ENCODE measurements at places on chromosomes 3 and 15.

DNA sequence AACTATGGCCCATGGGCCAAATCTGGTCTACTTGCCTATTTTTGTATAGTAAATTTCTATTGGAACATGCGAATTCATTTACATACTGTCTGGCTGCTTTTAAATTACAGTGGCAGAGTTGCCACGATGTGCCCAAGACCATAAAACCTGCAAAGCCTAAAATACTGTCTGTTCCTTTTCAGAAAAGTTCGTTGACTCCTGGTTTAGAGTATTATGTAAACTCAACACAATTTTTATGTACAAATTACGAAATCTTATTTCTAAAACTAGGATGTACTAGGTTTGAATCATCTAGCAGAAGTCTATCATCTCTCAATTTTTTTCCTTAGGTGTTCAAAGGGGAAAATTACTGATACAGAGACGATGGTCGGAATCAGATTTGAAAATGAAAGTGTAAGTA, 26.9 kb downstream of the SENP2 start:
- no peak for DNase-seq

GRCh38 chr15:52255008-52255407, 40.6 kb downstream of the MYO5C start:
- no peak for DNase-seq

GRCh38 chr3:187746442-187747281, 1.4 kb upstream of the BCL6 start:
- DNase-seq, result no peak

- DNase-seq, result no peak
Measured at GRCh38 chr3:74582982-74583381, 31.5 kb downstream of the CNTN3 start.

- DNase-seq, result no peak
Measured at GRCh38 chr15:92645051-92645631, 10.4 kb downstream of the FAM174B start.

DNA sequence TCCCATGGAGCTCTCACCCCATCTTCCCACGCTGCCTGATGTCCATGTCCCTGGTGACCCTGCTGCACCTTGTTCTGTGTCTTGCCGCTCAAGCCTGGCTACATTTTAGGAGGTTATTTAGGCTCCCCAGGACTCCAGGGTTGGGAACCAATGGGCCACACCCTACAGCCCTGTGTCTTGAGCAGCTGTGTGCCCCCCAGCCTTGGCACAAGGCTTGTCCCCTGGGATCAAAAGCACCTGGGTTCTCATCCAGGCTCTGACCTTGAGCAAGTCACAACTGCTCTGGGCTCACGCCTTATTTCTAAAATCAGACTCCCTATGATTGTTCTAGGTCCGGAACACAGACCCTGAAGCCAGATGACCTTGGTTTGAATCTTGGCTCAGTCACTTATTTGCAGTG, 14.1 kb downstream of the SPSB4 start:
- DNase-seq, result no peak

- no peak for DNase-seq
Measured at GRCh38 chr3:62011666-62012065, 361.7 kb downstream of the FEZF2 start.

GRCh38 chr3:141273700-141274410, 42.2 kb downstream of the PXYLP1 start:
- DNase-seq, result no peak

DNA sequence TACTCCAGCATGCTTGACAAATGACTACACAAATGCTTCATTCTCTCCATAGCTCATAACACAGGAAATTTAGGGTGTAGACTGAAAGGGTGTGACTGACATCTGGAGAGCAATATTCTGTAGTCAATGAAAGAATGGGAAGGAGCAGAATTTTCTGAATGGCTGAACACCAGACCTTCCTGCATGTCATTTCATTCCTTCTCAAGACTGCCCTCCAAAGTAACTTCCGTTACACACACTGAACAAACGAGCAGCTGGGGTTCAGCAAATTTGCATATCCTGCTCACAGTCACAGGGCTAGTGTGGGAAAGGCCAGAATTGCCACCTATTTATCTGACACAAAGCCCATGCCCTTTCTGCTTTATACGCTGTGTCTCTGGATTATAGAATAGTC, 325.0 kb upstream of the CFAP20DC start:
- no peak for DNase-seq

DNA sequence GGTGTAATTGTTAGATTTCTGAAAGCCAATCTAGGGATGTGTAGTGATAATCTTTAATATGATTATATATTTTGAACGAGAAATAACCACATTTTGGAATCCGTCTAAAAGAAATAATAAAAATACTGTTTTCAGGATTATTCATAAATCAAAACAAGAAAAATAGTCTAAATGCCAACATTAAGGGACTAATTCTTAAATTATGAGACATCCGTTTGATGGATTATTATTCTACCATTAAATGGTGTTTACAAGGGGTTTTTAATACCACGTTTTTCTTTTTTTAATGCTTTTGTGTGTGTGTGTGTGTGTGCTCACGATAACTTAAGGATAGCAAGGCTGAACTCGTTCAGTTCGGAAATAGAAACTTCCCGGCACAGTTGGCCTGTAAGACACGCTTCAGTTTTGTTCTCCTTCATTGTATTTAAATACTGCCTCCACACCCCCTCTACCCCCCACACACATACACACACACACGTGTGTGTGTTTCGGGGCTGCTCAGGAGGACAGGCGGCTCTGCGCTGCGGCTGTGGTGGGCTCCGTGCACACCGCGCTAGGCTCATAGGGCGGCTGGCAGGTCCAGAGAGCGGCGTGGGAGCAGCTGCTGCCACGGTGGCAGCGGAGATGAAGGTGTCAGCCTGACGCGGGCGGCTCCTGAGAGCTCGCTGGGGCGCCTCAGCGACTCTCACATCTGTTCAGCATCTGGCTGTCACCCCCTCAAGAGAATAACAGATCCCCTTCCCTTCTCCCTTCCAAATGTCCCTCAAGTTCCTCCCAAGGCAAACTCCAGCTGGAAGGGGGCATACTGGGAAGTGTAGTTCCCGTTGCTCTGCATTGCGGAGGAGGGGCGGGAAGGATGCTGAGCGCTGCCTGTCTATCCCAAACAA, 23.0 kb upstream of the ANP32A start:
- DNase-seq, result no peak

DNA sequence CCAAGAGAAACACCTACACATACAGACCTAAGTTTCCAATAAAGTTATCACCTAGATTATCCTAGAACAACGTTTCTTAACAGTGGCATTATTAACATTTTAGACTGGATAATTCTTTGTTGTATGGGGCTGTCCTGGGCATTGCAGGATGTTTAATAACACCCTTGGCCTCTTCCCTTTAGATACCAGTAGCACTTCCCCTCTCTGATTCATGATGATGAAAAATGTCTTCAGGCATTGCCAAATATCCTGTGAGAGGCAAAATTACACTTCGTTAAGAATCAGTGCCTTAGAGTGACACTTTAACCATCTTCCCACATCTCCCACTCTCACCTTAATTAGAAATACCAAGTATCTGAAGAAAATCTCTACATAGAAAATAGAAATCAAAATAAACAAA, 352.6 kb downstream of the CGGBP1 start:
- DNase-seq, result no peak

DNA sequence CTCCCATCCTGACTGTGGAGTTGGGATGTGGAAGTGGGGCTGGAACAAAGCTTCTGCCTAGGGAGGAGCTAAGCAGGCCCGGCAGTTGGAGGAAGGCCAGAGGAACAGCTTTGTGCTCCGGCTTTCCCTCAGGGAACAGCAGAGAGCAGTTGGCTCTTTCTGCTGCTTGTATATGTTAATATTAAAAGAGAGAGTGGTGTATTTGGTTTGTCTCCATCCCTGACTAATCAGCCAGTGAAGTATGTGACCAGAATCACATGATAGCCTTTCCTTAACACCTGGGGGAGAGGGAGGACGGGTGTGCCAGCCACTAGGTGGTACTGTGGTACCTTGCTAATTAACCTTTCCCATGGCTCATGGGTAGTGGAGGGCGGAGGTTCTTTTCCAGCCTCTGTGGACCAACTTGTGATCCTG, 10.0 kb downstream of the EIF2B5 start:
- peak; percentile 84 for DNase-seq

DNA sequence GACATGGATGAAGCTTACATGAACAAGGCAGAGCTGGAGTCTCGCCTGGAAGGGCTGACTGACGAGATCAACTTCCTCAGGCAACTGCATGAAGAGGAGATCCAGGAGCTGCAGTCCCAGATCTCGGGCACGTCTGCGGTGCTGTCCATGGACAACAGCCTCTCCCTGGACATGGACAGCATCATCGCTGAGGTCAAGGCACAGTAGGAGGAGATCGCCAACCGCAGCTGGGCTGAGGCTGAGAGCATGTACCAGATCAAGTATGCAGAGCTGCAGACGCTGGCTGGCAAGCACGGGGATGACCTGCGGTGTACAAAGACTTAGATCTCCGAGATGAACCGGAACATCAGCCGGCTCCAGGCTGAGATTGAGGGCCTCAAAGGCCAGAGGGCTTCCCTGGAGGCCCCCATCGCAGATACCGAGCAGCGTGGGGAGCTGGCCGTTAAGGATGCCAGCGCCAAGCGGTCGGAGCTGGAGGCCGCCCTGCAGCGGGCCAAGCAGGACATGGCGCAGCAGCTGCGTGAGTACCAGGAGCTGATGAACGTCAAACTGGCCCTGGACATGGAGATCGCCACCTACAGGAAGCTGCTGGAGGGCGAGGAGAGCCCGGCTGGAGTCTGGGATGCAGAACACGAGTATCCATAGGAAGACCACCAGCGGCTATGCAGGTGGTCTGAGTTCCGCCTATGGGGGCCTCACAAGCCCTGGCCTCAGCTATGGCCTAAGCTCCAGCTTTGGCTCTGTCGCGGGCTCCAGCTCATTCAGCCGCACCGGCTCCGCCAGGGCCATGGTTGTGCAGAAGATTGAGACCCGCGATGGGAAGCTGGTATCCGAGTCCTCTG, 77.6 kb downstream of the CLDN11 start:
- no peak for DNase-seq

DNA sequence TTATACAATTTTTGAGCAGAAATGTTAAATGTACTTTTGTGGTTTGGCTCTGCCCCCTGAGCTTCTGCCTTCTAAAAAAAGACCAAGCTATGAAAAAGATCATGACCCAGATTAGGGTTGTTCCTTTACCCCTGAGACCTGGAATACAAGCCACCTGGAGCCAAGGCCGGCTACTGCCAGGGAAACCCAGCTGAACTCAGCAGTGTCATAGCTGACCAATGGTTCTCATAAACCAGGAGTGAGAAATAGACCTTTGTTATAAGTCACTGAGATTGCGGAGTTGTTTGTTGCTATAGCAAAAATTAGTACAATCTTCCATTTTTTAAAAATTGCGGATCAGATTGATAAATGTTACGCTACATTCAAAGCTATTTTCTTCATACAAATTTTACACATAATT, 1261.7 kb downstream of the ROBO1 start:
- DNase-seq, result no peak

- DNase-seq, result peak; percentile 96
Measured at GRCh38 chr15:63041974-63042876, at the start of gene TPM1. TPM1 (plus strand) TSS chr15:63042747; CDS start chr15:63042830, 83 bp downstream.

GRCh38 chr3:143201870-143202752, 82.5 kb downstream of the CHST2 start:
- no peak for DNase-seq

Measured in Calu3 (cell line).